A549 treated with CpdA at 1 μM for 4 hours (cell line): ENCODE measurements at places on chromosomes 7 and 10. TPM values are rescaled to one million over a fixed set of nuclear protein-coding genes. Genes with fewer than 3 reads are reported as not detected.

The LIPK gene
- total RNA-seq, result not detected in 5 replicates

The DEPP1 gene
- total RNA-seq, result 1.3 to 1.8 TPM (median 1.4 TPM) in 5 replicates

The NDUFB8 gene
- total RNA-seq, result 268 to 295 TPM (median 293 TPM) in 5 replicates

The SH3PXD2A gene
- 1.5 to 2.5 TPM (median 2.2 TPM) in 5 replicates for total RNA-seq

The CFAP69 gene
- total RNA-seq, result 1.3 to 2.0 TPM (median 1.6 TPM) in 5 replicates

The OPALIN gene
- total RNA-seq, result not detected in 5 replicates

The BICC1 gene
- total RNA-seq, result 21.5 to 30.1 TPM (median 23.6 TPM) in 5 replicates

The CTAGE15 gene
- not detected in 5 replicates for total RNA-seq

The ITPRID1 gene
- not detected in 5 replicates for total RNA-seq

The HSPA12A gene
- total RNA-seq, result 11.9 to 14.6 TPM (median 13.5 TPM) in 5 replicates

The ATP6V0A4 gene
- 0.22 to 0.58 TPM (median 0.26 TPM) in 5 replicates for total RNA-seq

The CYP3A4 gene
- total RNA-seq, result not detected in 5 replicates

The PARD3 gene
- 71.5 to 102 TPM (median 82.7 TPM) in 5 replicates for total RNA-seq

The STRIP2 gene
- 5.8 to 8.9 TPM (median 7.4 TPM) in 5 replicates for total RNA-seq

The OR2A5 gene
- total RNA-seq, result not detected in 5 replicates

The VTI1A gene
- 11.6 to 16.1 TPM (median 13.1 TPM) in 5 replicates for total RNA-seq

The SRRM3 gene
- total RNA-seq, result 5.6 to 8.2 TPM (median 7.6 TPM) in 5 replicates

The HELLS gene
- 28.8 to 36.0 TPM (median 31.7 TPM) in 5 replicates for total RNA-seq

The DLX6 gene
- 0.20 TPM in 1 of 5 replicates, not detected in the others for total RNA-seq

The STARD3NL gene
- total RNA-seq, result 53.9 to 70.1 TPM (median 55.6 TPM) in 5 replicates

The KCND2 gene
- total RNA-seq, result not detected in 5 replicates

The TMEM209 gene
- 13.9 to 18.3 TPM (median 15.6 TPM) in 5 replicates for total RNA-seq

The PNLIP gene
- total RNA-seq, result not detected in 5 replicates

The NKX2-3 gene
- total RNA-seq, result 0.08 TPM in 1 of 5 replicates, not detected in the others

The UCMA gene
- not detected in 5 replicates for total RNA-seq

The CRHR2 gene
- total RNA-seq, result 0.03 TPM in 1 of 5 replicates, not detected in the others

The AOC1 gene
- total RNA-seq, result not detected in 5 replicates
